ENCODE measurements at places on chromosomes 1 and 21.

- DNase-seq: peak; percentile 26
Measured at GRCh38 chr1:111441573-111442192, 7.4 kb downstream of the WDR77 start.

DNA sequence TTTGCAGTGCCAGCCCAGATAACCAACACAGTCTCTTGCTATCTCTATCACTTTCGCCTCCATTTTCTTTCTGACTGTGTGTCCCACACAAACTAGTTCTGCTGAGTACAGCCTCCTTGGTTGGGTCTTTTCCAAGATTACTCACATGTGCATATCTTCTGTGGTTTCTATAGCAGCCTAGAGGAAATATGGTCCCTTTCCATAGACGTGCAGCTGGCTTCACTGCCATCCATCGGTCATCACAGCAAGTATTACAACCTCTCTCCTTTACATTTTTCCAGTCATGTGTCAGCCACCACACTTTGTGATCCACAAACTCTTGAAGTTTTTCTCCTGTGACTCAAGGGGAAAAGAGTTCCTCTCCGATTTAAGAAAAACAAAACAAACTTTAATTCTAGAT, 893.4 kb upstream of the ADGRL4 start:
- peak; percentile 87 for DNase-seq

DNA sequence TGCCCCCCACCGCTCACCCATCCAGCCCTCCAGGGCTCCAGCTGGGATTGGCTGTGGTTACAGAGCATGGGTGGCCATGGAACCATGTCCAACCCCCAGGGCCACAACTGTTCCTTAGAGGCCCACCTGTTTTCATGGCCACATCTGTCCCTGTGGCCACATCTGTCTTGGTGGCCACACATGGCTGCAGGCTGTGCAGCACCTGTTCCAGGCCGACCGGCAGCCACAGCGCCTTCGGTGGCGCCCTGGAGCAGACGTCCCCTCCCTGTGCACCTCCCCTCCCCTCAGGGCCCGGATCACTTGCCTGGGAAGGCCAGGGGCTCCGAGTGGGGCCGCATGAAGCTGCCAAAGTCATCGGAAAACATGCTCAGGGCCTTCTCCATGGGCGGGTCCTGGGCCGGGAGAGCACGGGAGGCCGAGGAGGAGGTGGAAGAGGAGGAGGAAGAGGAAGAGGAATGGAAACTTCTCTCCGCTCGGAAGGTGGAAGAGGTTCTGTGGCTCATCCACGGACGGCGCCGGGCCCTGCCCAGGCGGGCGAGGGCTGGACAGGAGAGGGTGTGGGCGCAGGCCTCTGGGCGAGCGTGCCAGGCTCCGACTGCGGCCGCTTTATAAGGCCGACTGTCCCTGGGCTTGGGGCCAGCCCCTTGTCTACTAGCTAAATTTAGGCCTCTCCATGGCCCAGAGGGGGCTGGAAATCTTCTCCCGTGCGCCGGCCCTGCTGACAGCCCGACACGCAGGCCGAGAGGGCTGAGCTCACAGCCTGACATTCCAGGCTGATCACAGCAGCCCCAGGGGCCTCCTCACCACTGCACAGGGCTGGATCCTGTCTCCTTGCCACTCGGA, at the start of gene HSPB7:
Gene HSPB7 (minus strand): TSS at position 583 of the 843 bp plus-strand sequence. CDS start 80 bp downstream, at position 503.
- DNase-seq: peak; percentile 41

DNA sequence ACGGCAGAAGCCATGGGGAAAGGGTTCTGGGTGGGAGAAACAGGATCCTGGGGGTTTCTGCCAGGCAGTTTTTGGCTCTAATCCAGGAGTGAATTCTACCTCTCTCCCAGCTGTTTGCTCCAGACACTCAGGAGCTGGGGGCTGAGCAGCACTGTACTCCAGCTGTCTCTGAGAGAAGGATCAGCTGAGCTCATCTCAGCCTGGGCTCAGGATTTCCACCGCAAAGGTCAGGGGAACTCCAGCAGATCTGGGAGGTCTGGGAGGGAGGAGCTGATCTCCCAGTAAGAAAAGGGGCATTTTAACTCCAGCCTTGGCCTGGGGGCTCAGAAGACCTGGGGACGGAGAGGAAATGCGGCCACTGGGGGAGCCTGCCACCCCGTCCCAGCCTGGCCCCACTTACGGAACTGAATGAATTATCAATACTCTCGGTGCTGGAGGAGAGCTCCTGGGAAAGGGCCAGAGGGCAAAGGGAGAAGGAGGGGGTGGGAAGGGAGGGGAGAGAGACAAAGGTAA, 17.3 kb downstream of the PI4KB start:
- DNase-seq: peak; percentile 26

DNA sequence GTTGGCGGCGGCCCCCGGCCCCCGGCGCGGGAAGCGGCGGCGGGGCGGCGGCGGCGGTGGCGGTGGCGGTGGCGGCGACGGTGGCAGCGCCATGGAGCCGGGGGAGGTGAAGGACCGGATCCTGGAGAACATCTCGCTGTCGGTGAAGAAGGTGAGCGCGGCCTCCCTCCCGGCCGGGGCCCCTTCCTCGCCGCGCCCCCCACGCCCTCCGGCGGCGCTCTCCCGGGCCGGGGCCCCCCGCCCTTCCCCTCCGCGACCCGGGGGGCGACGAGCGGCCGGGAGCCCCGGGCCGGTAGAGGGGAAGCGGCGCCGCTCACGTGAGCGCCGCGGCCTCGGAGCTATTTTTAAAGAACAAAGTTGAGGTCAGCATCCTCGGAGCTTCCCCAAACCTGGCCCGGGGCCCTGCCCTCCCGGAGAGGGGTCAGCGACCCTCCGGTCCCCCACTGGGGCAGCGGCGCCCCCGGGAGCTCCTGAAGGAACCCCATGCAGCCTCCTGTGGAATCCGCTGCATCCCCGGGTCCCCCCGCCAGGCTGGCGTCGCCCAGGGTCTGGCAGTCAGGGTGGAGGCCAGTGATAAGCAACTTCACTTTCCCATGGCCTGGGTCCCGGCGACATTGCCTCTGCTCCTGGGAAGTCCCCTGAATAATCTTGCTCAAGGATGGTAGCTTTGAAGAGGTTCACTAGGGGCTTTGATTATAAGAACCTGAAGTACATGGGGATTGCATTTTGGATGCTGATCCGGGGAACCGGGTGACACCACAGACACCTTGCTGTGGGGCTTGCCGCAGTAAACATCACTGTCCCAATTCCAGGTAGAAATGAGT, 560 bp downstream of the PLEKHM2 start:
- peak; percentile 57 for DNase-seq

GRCh38 chr1:8133657-8134430, 107.7 kb upstream of the ERRFI1 start:
- peak; percentile 89 for DNase-seq

DNA sequence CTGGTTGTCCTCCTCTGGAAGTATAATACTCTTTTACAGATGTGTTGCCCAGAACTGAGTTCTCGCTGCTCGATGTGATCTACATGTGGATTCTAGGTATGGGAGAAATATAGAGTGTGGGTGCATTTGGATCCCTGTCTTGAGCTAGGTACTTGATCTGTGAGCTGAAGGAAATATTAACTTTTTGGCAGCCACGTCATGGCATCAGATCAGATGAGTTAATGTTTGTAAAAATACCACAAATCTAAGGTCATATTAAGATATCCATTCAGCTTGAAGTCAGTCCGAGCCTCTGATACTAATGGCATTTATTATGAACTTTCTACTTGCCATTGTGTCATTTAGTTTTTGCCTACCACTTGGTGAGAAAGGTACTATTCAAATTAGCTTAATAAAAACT, 24.6 kb downstream of the MAPKAPK2 start:
- DNase-seq: no peak

DNA sequence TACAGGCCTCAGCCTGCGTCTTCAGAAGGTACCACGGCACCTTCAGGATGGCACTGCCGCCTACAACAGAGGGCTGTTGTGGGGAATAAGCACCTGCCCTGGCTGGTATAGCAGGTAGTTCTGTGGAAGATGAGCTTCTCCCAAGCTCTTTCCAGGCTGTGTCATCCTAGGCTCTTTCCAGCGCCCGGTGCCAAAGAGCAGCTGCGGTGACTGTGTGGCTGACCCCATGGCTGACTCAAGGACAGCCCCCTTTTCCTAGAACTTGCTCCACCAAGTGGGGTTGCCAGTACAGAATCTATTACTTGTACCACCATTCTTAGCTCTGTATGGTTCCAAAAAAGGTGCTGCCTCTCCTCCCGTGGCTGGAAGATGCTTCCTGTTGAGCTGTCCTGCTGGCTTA, 21.9 kb upstream of the EVA1B start:
- DNase-seq: no peak

DNA sequence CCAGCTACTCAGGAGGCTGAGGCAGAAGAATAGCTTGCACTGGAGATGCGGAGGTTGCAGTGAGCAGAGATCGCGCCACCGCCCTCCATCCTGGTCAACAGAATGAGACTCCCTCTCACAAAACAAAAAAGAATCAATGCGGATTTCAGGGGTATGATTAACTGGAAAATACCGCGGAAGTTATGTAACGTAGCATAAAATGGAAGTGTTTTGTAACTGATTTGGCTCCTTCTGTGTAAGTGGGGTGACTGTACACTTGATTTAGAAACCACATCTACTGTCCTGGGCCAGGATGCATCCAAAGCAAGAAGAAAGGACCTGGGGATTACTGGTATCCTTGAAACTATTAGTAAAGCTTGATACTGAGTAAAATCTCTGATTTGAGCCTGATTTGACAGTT, 3.1 kb upstream of the VAMP4 start:
- DNase-seq: no peak

- no peak for DNase-seq
Measured at GRCh38 chr1:26972390-26972789, 12.1 kb upstream of the KDF1 start.

DNA sequence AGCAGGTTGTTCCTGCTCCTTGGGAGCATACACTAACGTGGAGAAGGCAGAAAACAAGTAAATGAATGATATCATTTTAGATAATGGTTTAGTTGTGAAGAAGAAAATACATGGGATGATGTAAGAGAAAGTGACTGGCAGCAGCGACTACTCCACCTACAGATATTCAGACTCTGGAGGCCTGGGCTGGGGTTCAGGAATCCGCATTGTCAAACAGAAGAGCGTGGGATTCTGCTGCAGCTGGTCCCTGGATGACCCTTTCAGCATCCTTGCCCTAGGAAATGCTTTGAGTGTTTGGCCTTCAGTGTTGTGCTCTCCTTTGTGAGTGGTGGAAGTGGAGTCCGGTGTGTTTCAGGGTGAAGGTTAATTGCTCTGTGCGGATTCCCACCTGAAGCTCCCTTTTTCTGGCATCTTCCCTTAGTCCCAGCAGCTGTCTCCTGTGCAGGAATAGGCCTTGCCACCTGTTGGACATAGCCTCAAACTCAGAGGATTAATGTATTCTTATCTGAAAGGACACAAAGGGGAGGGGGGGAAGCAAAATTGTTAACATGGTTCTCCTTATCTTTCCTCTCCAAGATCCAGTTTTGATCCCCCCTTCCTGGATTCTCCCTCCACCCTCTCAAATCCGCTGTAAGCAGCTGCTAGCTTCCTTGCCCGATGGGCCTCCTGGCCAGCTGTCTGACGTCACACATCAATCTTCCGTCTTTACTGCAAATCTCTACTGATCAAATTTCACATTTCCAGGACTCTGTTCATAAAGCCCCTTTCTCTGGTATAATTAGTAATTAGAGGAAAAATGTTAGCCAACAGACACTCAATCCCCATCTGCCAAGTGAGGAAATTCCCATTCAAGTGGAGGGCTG, 68.3 kb upstream of the SPAG17 start:
- DNase-seq: no peak

- DNase-seq: no peak
Measured at GRCh38 chr1:2604844-2605508, 18.4 kb downstream of the PRXL2B start.

- DNase-seq: no peak
Measured at GRCh38 chr1:23029337-23029736, 10.1 kb downstream of the KDM1A start.

GRCh38 chr1:14808768-14809167, 210.3 kb downstream of the KAZN start:
- no peak for DNase-seq

DNA sequence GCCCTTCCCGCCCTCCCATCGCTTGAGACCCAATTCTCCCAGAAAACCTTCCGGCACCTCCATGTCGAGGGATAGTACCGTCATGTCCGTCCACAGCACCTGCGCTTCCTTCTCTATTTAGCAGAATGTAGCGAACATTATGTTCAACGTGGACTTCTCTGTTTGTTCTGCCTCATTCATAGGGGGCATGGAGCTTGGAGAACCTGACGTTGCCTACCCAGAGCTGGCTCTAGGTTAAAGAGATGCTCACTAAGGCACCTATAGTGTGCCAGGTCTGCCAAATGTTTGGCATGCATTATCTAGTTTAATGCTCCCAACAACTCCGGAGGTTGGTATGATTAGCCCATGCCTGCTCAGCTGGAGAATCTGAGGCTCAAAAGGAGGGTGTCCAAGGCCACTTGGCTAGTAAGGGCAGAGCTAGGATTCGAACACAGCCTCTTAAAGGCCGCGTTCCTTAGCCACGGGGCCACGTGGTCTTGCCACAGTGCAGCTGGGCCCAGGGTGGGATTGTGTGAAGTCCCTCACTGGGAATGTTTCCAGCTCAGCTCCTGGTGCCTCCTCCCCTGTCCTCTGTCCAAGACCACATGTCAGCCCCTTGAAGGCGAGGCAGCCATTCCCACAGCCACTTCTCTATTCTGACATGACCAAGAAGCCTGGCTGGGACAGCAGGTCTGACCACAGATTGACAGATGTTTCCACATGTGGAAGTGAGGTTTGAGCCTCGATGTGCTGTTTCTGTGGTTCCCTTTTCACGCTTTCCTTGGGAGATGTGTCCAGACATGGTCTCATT, 57.8 kb downstream of the RUNX3 start:
- DNase-seq: no peak

GRCh38 chr21:36350282-36350910, 30.4 kb downstream of the MORC3 start:
- DNase-seq: peak; percentile 52

All from astrocyte of the hippocampus (primary cell).